Stimulated activated CD4-positive, alpha-beta T cell treated with anti-CD3 and anti-CD28 coated beads, Interleukin-15, amount 100 ng/mL, for 48 hours (primary cell): ENCODE measurements at places on chromosomes 7 and 10.
A peak's percentile ranks its signal among the peaks of the same experiment; 100 is the strongest.

GRCh38 chr7:44184206-44184872 lies 4.9 kb downstream of the GCK start:
- DNase-seq, result no peak

GRCh38 chr10:30229536-30229935 lies 119.5 kb downstream of the MTPAP start:
- no peak for DNase-seq

GRCh38 chr7:48301201-48301600 lies 129.9 kb downstream of the ABCA13 start:
- DNase-seq, result no peak

GRCh38 chr10:84190621-84191020 lies 3.7 kb upstream of the CDHR1 start:
- DNase-seq, result no peak

- no peak for DNase-seq
These were observed 39.9 kb downstream of the KIF20B start for GRCh38 chr10:89741126-89741762.

GRCh38 chr7:130878785-130879184 lies 144.8 kb upstream of the KLF14 start:
- DNase-seq, result no peak

- DNase-seq, result peak; percentile 37
These were observed at the start of gene HACD1 for GRCh38 chr10:17617031-17617911. Gene HACD1 (minus strand): TSS chr10:17617374. CDS start chr10:17617339, 35 bp downstream.

DNA sequence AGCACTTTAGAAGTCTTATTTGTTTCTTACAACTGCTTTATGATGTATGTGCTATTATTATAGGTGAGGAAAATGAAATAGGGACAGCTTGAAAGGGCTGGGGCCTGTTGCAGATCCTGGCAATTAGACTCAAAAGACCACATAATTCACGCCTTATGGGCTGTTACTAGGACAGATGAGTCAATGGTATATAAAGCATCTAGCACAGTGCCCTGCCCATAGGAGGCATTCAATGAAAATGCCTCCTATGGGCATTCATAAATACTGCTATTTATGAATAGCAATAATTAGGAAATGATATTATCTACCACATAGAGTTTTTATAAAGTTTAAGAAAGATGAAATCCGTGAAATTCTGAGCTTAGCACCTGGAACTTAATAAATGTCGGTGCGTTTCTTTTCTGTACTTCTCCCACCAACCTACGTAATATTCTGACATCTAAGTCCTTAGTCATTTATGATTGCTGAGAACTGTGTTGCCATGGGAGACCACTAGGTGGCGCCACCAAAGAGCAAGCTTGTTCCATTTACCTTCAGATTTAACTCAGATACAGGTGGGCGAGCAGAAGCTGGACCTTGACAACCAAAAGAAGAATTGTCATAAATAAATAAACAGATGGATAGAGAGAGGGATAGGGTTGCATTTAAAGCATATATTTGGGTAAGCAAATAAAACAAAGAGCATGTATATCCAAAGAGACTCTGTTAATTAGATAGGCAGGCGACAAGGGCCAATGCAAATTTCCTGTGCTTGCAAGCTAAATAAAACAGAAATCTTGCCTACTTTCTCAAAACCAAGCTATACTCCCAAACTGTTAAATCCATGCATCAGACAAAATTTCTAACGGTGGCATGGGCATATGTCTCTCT lies 699.9 kb downstream of the INHBA start:
- peak; percentile 15 for DNase-seq

GRCh38 chr7:24728503-24729364 lies 28.5 kb downstream of the GSDME start:
- no peak for DNase-seq

DNA sequence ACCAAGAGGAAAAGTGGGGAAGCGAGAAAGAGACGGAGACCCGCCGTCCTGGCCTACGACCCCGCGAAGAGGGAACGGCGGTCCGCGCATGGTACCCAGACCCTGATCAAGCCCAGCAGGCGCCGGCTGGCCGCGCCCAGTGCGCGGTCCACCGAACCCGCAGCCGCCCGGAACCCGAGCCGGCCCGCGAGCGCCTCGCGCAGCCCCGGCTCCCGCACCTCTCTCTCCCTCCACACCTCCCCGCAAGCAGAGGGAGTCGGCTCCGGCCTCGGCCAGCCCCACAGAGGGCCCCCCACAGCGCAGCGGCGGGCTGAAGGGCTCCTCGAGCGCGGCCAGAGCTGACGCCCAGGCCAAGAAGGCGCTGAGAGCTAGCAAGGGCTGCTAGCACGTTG lies 164.7 kb downstream of the AGMO start:
- no peak for DNase-seq

GRCh38 chr10:5737352-5737751 lies 52.7 kb downstream of the TASOR2 start:
- DNase-seq, result no peak

- no peak for DNase-seq
These were observed 163.2 kb upstream of the GPR26 start for GRCh38 chr10:123502983-123503382.

GRCh38 chr7:150377635-150378034 lies 1.5 kb upstream of the ZNF775 start:
- no peak for DNase-seq

- no peak for DNase-seq
These were observed 341.0 kb upstream of the ZMIZ1 start for GRCh38 chr10:78727728-78728127.

GRCh38 chr7:32774541-32774951 lies 117.0 kb downstream of the KBTBD2 start:
- no peak for DNase-seq

DNA sequence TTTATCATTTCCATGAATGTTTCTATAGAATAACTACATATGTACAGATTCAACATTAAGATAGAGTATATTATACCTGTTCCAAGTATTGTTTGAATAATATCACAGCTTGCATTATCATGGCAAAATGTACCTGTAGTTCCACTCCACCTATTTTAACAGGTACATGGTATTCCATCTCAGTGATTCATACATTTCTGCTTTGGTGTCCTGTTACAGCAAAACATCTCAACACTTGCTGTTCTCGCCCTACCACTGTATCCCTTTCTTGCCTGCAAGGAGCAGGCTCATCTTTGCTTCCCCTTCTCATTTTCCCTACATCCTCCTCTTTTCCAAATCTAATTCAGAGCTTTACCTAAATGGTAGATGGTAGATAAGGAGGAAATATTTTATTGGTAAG lies 27.1 kb upstream of the SGCE start:
- no peak for DNase-seq

- DNase-seq, result no peak
These were observed 59.7 kb downstream of the LCOR start for GRCh38 chr10:96891840-96892239.

- no peak for DNase-seq
These were observed 16.0 kb downstream of the DENND2A start for GRCh38 chr7:140624392-140625191.

GRCh38 chr7:87463982-87464381 lies 11.5 kb downstream of the ABCB4 start:
- DNase-seq, result no peak

- DNase-seq, result no peak
These were observed 431.8 kb upstream of the MGMT start for GRCh38 chr10:129035052-129035827.

- DNase-seq, result no peak
These were observed 250.4 kb downstream of the RNLS start for GRCh38 chr10:88332503-88333247.

GRCh38 chr10:71230656-71231025 lies 18.3 kb downstream of the UNC5B start:
- no peak for DNase-seq
